ENCODE measurements at places on chromosomes 7 and 10.

DNA sequence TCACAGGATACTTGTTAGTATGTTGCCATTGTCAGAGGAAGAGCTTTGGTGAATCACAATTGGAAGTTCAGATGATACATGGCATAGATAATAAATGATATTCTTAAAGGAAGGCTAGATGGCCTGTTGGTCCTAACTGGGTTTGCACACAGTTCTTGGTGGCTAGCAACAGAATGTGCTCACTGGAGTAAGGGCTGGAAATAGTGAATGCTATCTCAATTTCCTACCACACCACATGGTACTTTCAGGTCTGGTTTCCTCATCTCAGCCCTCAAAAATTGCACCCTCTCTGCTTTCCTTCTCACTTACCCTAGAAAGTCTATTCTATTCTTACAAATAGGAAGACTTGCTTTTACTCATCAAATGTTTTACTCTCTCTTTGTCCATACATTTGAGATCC lies 622.5 kb downstream of the ANKRD7 start:
- DNase-seq: no peak

- DNase-seq: no peak
These were observed 419.1 kb downstream of the AUTS2 start for GRCh38 chr7:70017357-70017756.

DNA sequence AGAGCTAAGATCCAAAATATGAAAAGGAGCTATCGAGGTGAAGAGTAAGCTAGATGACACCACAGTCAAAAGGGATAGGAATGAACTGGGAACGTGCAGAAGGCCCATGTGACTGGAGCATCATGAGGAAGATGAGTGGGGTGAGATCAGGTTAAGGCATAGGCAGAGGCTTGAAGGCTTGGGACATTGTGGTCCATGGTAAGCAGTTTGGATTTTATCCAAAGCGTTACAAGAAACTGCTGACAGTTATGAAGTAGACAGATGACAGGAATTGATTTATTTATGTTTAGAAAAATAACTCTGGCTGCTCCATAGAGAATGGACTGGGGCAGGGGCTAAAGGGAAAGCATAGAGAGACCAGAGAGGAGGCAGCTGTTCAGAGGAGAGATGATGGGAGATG lies 18.1 kb upstream of the PANK1 start:
- no peak for DNase-seq

DNA sequence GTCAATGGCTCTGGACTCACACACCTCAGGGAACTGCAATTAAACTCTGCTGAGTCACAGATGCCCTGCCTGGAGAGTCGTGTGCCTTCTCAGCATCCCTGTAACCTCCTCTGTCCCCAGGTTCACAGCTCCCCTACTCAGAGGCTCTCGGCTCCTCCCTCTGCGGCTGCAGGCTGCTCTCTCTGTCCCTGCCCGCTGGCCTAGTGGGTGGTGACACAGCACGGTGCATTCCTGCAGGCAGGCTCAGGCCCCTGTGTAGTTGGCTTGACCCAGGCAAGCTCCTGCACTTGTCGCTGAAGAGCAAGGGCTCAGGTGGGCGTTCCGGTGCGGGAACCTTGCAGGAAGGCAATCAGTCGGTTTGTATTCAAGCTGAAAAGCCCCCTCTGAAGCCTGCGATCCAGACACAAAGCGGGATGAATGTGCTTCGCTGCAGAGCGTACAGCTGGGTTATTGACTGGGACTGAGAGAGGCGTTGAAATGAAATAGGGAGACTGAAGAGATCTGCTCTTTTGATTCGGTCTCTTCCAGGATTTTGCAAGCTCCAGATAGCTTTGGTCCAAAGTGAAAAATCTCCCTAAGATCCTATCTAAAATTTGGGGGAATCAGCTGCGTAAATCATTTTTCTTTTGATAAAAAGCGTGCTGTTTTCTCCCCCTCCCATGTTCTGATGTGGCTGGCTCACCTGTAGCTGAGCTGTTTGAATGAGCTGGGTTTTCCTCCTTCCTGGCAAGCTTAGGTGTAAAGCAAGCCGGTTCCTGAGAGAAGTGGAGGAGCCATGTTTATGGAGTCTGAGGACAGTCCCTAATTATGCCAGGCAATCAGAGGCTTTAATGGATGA lies 208.7 kb upstream of the PHYHIPL start:
- no peak for DNase-seq

DNA sequence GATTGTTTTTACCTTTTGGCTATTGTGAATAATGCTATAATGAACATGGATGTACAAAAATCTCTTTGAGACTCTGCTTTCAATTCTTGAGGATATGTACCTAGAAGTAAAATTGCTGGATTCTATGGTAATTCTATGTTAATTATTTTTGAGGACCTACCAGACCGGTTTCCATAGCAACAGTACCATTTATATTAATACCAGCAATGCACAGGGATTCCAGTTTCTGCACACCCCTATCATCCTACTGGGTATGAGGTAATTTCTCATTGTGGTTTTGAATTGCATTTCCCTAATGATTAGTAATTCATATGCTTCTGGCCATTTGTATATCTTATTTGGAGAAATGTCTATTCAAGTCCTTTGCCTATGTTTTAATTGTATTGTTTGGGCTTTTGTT lies 9.9 kb upstream of the PPP1R9A start:
- DNase-seq: no peak

DNA sequence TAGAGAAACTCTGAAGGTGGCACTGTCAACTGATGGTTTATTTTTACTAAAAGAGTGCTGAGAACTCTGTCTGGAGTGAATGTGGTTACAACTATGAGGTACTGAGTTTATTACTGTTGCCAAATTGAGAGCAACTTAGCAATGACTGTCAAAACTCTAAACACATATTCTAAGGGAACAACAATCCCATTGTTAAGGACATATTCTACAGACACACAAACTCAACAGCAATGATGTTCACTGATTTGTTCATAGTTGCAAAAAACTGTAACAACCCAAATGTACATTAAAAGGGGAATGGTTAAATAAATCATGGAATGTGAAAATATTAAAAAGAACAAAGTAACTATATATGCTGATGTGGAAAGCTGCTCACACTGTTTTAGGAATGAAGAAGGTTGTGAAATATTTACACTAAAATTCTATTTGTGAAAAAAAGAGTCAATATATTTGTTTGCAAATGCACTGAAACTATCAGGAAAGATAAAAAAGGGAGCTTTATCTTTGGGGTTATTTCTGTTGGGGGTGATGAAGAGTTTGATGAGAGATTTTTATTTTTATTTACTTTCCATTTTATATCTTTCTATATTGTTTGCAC lies 12.9 kb downstream of the PON2 start:
- no peak for DNase-seq

DNA sequence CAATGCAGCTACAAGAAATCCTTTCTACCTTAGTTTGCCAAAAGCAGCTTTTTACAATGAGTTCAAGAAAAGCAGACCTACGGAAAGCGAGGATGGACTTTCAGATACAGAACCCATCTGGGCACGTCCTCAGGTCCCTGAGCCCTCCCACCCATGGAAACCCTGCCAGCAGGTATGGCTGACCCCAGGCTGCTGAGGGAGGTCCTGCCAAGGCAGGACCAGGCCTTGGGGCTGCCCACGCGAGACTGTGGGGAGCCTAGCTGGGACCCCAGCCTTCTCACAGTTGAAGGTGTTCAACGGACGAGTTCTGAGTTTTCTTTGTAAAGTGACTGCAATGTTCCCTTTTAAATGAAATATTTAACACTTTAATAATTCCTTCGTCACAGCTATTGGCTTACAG lies 245.0 kb downstream of the MGMT start:
- no peak for DNase-seq

DNA sequence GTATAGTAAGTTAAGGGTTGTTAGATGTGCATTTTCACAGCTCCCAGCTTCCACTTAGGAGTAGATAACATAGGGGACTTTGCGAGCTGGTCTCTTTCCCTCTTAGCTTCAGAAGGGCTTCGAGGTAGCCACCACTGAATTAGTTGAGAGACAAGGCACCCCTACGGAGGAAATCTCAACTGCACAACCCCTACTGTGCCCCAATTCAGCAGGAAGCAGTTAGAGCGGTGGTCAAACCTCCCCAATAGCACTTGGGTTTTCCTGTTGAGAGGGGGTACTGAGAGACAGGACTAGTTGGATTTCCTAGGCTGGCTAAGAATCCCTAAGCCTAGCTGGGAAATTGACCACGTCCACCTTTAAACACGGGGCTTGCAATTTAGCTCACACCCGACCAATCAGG lies 1.1 kb upstream of the HERPUD2 start:
- DNase-seq: no peak

- DNase-seq: no peak
These were observed 37.7 kb downstream of the RBAK start for GRCh38 chr7:5083311-5083711.

DNA sequence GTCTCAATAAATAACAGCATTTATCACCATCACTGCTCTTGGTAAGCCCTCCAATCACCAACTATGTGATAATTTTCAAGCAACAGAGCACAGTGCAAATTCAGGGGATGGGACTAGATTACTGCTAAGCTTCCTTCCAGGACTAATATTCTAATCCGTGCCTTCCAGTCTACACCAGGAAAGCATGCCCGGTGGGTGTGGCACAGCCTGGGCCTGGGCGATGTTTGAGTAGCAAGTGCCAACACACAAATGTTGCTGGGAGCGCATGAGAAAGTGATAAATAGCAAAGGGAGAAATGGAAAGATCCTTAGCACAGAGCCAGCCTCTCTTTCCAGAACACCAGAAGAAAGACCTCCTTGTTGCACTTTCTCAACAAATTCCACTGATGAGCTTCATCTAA lies 13.5 kb upstream of the TM9SF3 start:
- DNase-seq: no peak

DNA sequence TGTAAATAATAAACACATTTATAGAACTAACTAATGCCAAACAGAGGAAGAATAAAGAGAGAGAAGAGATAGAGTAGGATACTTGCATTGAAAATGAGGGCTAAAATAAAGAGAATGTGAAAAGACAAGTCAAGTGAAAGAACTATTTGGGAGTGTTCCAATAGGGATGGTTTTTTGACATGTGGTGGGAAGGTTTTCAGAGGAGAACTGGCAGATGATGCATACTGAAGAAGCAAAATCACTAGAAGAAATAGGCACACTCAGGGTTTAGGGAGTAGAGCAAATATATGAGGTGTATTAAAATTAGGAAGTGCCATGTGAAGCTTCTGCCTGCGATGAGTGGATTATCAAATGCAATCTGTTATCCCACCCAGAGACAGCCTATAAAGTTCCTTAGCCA lies 744.8 kb downstream of the REEP3 start:
- DNase-seq: no peak

DNA sequence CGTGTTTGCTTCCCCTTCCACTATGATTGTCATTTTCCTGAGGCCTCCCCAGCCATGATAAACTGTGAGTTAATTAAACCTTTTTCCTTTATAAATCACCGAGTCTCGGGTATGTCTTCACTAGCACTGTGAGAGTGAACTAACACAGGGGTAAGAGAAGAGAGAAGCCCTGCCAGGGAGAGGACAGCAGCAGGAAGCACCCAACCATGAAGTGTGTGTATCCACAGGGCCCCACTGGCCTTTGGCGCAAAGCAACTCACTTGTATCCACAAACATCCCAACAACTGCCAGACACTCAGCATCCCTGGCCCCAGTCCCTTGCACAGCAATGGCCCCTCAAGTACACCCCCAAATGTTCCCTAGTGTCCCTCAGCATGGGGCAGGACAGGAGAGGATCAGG lies 115.1 kb downstream of the MAD1L1 start:
- no peak for DNase-seq

GRCh38 chr7:28609608-28610007 lies 197.3 kb downstream of the CREB5 start:
- no peak for DNase-seq

- no peak for DNase-seq
These were observed 1.9 kb downstream of the SLC29A4 start for GRCh38 chr7:5284304-5285281.

GRCh38 chr10:88886557-88886956 lies 6.5 kb downstream of the STAMBPL1 start:
- DNase-seq: no peak

DNA sequence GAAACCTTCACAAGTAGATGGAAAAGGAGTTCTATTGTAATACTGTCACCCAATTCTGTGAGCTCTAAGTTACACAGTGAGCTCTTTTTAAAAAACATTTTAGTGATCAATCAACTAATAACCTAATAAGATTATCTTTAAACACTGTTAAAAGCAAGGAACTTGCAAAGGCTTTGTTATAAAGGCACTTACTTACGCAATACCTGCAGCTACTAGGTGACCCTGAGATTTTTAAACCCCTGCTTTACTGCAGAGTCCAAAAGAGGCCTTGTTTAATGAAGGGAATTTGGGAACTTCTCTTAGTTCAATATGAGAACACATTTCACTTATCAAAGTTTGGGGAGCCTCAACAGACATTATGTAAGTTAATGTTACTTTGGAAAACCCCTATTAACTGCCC lies 53.3 kb downstream of the P4HA1 start:
- no peak for DNase-seq

Data from T follicular helper cell (primary cell).